ENCODE measurements at places on chromosomes 7 and 10. TPM values are rescaled to one million over a fixed set of nuclear protein-coding genes. Genes with fewer than 3 reads are reported as not detected.

- DNase-seq: no peak
Observed at GRCh38 chr7:77157446-77157845, 35.0 kb downstream of the CCDC146 start.

DNA sequence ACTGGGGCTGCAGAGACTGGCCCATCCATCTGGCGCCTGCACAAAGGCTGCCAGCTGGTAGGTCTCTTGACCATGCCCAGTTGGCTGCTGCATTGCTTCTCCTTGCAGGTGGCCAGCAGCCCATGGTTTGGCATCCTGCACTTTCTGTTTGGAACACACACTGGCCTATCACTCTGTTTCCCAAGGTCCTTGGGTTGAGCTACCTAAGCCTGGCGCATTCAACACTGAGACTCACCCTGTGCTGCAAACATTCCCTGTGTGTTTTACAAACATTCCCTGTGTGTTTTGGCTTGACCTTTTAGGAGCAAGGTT, 55.5 kb downstream of the TACR2 start:
- DNase-seq: no peak

The PI4K2A gene
- total RNA-seq: 16.0 TPM

The IMPDH1 gene
- total RNA-seq: 119 TPM

The IMMP2L gene
- 51.0 TPM for total RNA-seq

All from PC-9 (cell line).